ENCODE measurements at places on chromosomes 4 and X.
A peak's percentile ranks its signal among the peaks of the same experiment; 100 is the strongest.

- DNase-seq = peak; percentile 72
These were observed 1.9 kb downstream of the STOX2 start for GRCh38 chr4:183906739-183907651.

GRCh38 chr4:144174401-144175067 is 34.0 kb upstream of the GYPA start:
- DNase-seq = peak; percentile 22

DNA sequence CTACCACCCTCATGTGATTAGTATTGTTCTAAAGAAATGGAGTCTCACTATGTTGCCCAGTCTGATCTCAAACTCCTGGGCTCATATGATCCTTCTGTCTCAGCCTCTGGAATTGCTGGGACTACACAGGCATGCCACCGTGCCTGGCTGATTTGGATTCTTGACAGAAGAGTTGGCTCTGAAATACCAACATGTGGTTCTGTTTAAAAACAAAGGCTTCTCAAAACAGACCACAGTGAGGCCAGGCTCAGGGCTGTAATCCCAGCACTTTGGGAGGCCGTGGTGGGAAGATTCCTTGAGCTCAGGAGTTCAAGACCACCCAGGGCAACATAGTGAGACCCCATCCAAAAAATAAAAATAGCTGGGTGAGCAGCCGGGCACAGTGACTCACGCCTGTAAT is 126.7 kb downstream of the DHRSX start:
- DNase-seq = no peak

- DNase-seq = no peak
These were observed 484.2 kb upstream of the HS3ST1 start for GRCh38 chr4:11912886-11913285.

GRCh38 chr4:125382995-125383394 is 68.2 kb downstream of the FAT4 start:
- no peak for DNase-seq

GRCh38 chr4:3213106-3213425 is 35.9 kb upstream of the MSANTD1 start:
- no peak for DNase-seq

DNA sequence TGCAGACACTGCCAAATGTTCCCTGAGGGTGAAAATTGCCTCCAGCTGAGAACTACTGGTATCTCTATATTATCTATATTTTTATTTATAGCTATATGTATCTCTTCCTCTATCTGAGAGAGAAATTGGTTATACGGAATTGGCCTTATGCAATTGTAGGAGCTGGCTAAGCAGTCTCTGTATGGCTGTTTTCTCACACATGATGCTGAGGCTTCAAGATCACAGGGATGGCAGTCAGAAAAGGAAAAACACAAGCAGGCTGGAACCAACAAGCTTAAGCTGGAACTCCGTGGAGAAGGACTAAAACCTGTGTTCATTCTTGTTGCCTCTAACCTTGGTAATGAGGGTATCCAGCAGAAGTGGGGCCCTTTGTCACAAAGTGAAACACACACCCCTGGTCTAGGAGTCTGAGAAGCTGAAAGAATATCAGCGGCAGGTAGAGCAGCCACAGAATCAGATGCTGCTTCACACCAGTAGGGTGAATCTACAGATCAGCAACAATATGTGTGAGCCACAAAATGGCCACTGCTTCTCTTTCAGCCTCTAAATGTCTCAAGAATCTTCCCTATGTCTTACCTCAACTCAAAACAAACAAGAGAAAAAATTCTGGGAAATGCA is 166.5 kb upstream of the PPP1R2C start:
- DNase-seq = no peak

GRCh38 chr4:83255584-83255983 is 29.0 kb downstream of the COQ2 start:
- no peak for DNase-seq

GRCh38 chr4:150960818-150961217 is 54.3 kb downstream of the LRBA start:
- peak; percentile 35 for DNase-seq

GRCh38 chr4:5821665-5822358 is 71.1 kb downstream of the CRMP1 start:
- peak; percentile 68 for DNase-seq

DNA sequence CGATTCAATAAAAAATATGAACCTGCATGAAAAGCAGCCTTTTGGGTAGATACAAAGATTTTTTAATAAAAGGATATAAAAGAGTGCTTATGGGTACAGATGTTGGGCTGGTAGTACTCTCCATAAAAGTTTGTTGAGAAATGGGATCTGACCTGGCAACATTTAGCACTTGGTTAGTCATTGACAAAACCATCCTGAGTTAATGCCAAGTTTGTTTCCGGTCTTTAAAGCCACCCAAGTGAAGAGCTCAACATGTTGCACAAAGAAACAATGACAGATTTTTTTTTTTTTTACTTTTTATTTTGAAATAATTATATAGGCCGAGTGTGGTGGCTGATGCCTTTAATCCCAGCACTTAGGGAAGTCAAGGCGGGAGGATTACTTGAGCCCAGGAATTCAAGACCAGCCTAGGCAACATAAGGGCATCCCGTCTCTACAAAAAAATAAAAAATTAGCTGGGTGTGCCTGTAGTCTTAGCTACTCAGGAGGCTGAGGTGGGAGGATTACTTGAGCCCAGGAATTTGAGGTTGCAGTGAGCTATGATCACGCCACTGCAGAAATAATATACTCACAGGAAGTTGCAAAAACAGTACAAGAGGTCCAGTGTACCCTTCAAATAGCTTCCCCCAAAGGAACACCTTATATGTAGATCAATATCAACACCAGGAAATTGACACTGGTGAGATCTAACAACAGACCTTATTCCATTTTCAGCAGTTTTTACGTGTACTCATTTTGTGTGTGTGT is 16.6 kb downstream of the CHST7 start:
- no peak for DNase-seq

DNA sequence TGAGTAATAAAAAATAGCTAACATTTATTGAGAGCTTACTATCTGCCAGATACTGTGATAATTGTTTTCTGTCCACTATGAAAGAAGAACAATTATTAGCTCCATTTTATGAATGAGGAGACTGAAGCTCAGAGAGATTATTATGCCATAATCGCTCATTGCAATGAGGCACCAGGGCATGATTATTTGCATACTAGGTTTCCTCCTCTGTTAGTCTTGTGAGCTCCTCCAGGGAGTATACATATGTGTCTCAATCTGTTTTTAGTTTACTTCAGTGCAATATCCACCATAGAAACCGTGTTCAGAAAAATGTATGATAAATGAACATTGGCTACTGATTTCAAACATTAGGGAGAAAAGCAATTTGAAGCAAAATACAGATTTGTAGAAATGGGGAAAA is 139.4 kb upstream of the OTUD4 start:
- no peak for DNase-seq

GRCh38 chr4:107689912-107690587 is 30.0 kb downstream of the PAPSS1 start:
- no peak for DNase-seq

DNA sequence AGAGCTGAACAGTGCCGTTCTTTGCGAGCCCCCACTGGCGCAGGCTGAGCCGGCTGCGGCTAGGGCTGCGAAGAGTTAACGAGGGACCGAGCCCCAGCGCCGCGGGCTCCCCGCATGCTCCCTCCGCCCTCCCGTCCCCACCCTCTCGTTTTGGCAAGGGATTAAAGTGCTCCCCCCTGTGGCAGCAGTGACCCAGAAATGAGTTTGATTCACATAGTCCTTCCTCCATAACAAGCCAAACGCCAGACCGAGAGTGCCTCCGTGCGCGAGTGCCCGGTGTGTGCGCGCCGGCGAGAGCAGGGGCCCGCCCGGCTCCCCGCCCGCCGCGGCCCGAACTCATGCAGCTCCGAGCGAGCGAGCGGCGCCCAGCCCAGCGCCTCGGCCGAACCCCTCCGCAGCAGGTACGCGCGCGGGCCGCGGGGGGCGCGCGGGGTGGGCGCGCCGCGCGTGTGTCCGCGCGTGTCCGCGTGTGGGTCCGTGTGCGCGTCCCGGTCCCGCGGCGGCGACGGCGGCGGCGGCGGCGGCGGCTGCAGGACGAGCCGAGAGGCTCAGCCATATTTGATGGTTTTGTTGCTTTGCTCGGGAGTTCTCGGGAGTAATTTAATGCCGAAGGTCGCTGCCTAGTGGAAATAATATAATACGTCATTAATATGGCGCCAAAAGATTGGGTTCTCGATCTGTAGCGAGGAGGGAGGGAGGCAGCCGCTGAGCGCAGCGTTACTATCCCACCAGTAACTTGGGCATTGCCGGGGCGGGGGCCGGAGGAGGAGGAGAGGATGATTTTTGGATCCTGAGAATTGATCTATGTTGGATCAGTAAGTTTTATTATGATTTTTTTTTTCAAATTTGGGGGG is at the start of gene JADE1:
Gene JADE1 (plus strand): TSS at position 224 of the 854 bp plus-strand sequence. CDS start 22,059 bp downstream, outside the sequence.
- peak; percentile 92 for DNase-seq
